Activated T-cell treated with anti-CD3 and anti-CD28 coated beads, Interleukin-2, amount 50 U/mL, for 24 hours (primary cell): ENCODE measurements at places on chromosomes 11 and 22.
A peak's percentile ranks its signal among the peaks of the same experiment; 100 is the strongest.

GRCh38 chr11:78397398-78397797 is 20.2 kb downstream of the GAB2 start:
- no peaks in the 10 kb centered on the region for H3K27me3 ChIP-seq
- H3K4me3 ChIP-seq, result no peak overlapping the region
- no peaks in the 10 kb centered on the region for H3K36me3 ChIP-seq
- H3K27ac ChIP-seq, result no peak overlapping the region
- peaks cover 4% of the 10 kb centered on the region for H3K4me1 ChIP-seq
- DNase-seq, result no peak

GRCh38 chr11:66875378-66875777 is 18.5 kb downstream of the LRFN4 start:
- no peak overlapping the region for H3K27ac ChIP-seq
- peaks cover 3% of the 10 kb centered on the region for H3K4me1 ChIP-seq
- no peak overlapping the region for H3K4me3 ChIP-seq
- no peak for DNase-seq
- no peaks in the 10 kb centered on the region for H3K27me3 ChIP-seq
- H3K36me3 ChIP-seq, result peaks cover 5% of the 10 kb centered on the region

DNA sequence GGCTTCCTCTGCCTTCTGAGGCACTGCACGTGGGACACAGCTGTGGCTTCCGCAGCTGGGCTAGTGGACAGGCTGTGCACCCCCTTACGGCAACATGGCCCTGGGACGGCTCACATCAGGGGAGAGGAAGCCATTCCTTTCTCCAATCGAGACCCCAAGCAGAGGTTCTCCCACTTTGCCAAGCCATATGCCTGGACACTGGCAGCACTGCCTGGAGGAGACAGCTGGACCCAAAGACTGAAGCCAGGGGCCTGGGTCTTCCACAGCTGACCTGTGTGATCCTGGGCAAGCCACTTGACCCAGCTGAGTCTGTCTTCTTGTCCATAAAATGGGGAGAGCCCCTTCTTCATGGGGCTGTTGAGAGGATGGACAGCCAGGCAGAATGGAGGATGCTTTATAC is 65.4 kb downstream of the SHISAL1 start:
- no peak for DNase-seq
- H3K4me1 ChIP-seq, result no peaks in the 10 kb centered on the region
- H3K4me3 ChIP-seq, result no peak overlapping the region
- H3K27me3 ChIP-seq, result peaks cover 33% of the 10 kb centered on the region

DNA sequence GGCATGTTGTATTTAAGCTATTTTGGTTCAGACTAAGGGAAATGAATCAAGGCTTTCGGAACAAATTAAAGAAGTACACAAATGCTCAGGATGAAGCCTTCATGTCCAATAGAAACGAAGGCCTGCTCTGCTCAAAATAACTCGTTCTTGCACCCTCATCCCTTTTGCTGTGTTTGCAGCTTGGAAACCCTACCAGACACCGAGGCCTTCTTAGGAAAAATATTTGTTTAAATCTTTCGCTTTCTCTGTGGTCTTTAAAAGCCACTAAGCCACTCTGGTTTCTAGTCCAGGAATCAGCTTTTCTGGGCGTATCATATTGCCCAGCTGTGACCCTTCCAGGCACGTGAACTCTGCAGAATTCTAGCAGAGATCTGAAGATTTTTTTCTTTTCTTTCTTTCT is 60.9 kb upstream of the HSPA8 start:
- DNase-seq, result no peak
- H3K4me3 ChIP-seq, result no peak overlapping the region
- no peak overlapping the region for H3K27ac ChIP-seq

- H3K36me3 ChIP-seq, result peaks cover 23% of the 10 kb centered on the region
- no peak overlapping the region for H3K27ac ChIP-seq
- H3K27me3 ChIP-seq, result no peaks in the 10 kb centered on the region
- H3K4me3 ChIP-seq, result no peak overlapping the region
- H3K4me1 ChIP-seq, result no peaks in the 10 kb centered on the region
Observed at GRCh38 chr11:106101819-106102218, 24.4 kb downstream of the AASDHPPT start.

DNA sequence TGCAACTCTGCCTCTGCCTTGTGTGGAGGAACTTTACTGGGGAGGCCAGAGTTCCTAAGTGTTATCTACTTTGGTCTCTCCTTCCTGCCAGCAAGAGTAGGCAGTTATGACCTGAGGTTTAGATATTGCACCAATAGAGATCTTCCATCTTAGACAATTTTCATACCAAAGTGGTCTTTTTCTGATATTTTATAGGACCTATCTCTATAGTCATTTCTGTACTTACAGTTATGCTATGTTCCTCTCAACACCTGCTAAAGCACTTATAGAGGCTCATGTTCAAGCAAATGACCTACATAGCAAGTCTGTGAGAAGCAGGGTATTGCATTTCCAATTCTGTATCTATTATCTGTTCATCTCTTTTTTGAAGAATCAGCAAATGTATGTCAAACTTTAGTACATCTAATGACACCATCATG is 80.8 kb downstream of the HORMAD2 start:
- H3K4me1 ChIP-seq, result peaks cover 52% of the 10 kb centered on the region
- no peak for DNase-seq
- no peaks in the 10 kb centered on the region for H3K27me3 ChIP-seq
- H3K27ac ChIP-seq, result peak overlapping the region; percentile 97

GRCh38 chr11:17116117-17116516 is 38.6 kb upstream of the RPS13 start:
- peaks cover 64% of the 10 kb centered on the region for H3K36me3 ChIP-seq
- H3K27ac ChIP-seq, result no peak overlapping the region
- peaks cover 3% of the 10 kb centered on the region for H3K4me1 ChIP-seq

GRCh38 chr11:80831374-80831773 is 1390.5 kb upstream of the TENM4 start:
- no peaks in the 10 kb centered on the region for H3K4me1 ChIP-seq
- no peak overlapping the region for H3K4me3 ChIP-seq
- H3K36me3 ChIP-seq, result no peaks in the 10 kb centered on the region
- no peaks in the 10 kb centered on the region for H3K27me3 ChIP-seq

DNA sequence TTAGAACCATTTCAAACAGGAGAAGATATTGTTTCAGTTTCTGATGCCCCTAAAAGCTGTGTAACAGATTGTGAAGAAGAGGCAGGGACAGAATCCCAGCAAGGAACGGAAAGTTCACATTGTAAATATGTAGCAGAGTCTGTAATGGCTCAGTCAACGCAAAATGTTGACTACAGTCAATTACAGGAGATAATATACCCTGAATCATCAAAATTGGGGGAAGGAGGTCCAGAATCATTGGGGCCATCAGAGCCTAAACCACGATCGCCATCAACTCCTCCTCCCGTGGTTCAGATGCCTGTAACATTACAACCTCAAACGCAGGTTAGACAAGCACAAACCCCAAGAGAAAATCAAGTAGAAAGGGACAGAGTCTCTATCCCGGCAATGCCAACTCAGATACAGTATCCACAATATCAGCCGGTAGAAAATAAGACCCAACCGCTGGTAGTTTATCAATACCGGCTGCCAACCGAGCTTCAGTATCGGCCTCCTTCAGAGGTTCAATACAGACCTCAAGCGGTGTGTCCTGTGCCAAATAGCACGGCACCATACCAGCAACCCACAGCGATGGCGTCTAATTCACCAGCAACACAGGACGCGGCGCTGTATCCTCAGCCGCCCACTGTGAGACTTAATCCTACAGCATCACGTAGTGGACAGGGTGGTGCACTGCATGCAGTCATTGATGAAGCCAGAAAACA is 40.8 kb downstream of the IGLL1 start:
- peak; percentile 81 for DNase-seq
- no peak overlapping the region for H3K27ac ChIP-seq
- peaks cover 8% of the 10 kb centered on the region for H3K4me1 ChIP-seq
- peaks cover 5% of the 10 kb centered on the region for H3K27me3 ChIP-seq
- H3K36me3 ChIP-seq, result no peaks in the 10 kb centered on the region

DNA sequence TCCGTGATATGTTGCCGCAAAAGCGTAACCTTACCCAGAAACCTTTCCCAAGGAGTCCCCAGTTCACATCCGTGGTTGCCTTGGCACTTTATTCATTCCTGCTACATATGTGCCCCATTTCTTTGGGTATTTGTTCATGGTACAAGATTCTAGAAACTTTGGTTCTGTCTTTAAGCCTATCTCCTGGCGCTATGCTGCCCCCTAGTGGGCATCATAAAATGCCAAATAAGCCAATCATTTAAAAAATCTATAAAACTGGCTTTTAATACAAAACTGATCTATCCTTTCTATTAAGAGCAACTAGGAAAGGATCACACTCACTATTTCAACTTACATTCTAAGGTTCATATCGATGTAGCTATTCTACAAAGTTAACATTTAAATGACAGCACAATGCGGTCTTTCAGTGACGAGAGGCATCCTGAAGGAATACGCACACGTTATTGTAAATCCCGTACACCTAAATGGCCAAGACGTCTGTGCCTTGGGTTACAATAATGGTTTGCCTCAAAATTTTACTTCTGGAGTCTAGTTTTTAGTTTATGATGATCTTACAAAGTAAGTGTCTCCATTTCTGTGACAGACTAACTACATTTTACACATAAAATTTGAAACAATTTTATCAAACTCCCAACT is 16.2 kb downstream of the PIWIL3 start:
- H3K27me3 ChIP-seq, result no peaks in the 10 kb centered on the region
- H3K4me3 ChIP-seq, result no peak overlapping the region
- no peaks in the 10 kb centered on the region for H3K4me1 ChIP-seq
- no peak overlapping the region for H3K27ac ChIP-seq

GRCh38 chr11:41533761-41534160 is 74.3 kb upstream of the LRRC4C start:
- H3K27me3 ChIP-seq, result no peaks in the 10 kb centered on the region
- no peaks in the 10 kb centered on the region for H3K4me1 ChIP-seq
- no peak overlapping the region for H3K27ac ChIP-seq

GRCh38 chr11:110805756-110806155 is 93.5 kb upstream of the ARHGAP20 start:
- H3K27me3 ChIP-seq, result no peaks in the 10 kb centered on the region
- no peak overlapping the region for H3K4me3 ChIP-seq
- no peak overlapping the region for H3K27ac ChIP-seq

GRCh38 chr11:45964911-45965389 is 42.5 kb downstream of the LARGE2 start:
- H3K27ac ChIP-seq, result no peak overlapping the region
- no peak overlapping the region for H3K4me3 ChIP-seq
- peak; percentile 59 for DNase-seq
- peaks cover 42% of the 10 kb centered on the region for H3K36me3 ChIP-seq

DNA sequence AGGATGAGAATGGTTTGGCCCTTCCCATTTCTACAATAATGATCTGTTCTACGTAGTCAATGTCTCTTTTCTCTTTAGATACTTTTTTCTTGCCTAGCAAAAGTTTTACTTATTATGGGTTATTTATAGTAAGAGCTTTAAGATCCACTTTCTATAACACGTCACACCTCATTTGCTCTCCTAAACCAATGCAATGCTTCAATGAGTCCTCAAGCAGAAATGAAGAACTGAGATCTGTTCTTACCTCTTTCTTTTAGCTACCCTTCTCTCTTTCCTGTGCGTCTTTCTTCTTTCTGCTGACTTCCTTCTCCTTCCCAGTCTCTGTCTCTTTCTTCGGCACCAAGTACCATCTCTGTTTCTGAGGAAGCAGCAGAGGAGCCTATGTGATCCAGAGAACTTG is 61.8 kb downstream of the SNX19 start:
- H3K4me3 ChIP-seq, result no peak overlapping the region
- H3K4me1 ChIP-seq, result no peaks in the 10 kb centered on the region
- no peak overlapping the region for H3K27ac ChIP-seq
- DNase-seq, result no peak

GRCh38 chr11:34783816-34784317 is 132.3 kb downstream of the APIP start:
- peaks cover 32% of the 10 kb centered on the region for H3K27me3 ChIP-seq
- no peaks in the 10 kb centered on the region for H3K36me3 ChIP-seq
- no peaks in the 10 kb centered on the region for H3K4me1 ChIP-seq
- no peak overlapping the region for H3K27ac ChIP-seq
- DNase-seq, result no peak

DNA sequence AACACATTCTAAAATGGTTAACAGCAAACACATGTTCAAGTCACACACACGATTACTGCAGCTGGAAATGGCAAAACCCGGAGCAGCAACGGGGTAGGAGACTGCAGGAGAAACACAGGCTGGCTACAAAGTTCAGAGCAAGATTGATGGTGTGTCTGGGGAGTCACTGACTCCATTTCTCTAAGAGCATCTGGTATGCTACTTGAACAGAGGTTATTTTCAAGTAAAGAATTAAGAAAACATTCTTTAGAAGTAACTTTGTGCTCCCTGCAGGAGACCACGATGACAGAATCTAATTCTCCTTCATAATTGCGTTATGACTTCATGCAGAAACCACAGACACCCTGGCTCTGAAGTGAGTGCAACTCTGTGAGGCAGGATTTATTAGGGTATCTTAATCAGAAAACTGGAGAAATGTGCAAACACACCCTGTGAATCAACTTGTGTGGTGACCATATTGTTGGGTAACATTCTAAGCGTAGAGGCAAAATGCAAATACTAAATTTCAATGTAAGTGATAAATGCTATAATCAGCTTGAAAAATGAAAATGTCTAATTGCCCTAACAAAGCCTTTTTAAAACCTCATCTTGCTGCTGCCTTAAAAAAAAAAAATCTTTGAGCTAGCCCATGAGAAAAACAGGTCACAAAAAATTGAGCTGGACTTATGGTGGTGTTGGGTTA is 303.0 kb downstream of the CADM1 start:
- no peak overlapping the region for H3K4me3 ChIP-seq
- H3K4me1 ChIP-seq, result peaks cover 1% of the 10 kb centered on the region
- no peaks in the 10 kb centered on the region for H3K36me3 ChIP-seq
- H3K27me3 ChIP-seq, result peaks cover 3% of the 10 kb centered on the region

DNA sequence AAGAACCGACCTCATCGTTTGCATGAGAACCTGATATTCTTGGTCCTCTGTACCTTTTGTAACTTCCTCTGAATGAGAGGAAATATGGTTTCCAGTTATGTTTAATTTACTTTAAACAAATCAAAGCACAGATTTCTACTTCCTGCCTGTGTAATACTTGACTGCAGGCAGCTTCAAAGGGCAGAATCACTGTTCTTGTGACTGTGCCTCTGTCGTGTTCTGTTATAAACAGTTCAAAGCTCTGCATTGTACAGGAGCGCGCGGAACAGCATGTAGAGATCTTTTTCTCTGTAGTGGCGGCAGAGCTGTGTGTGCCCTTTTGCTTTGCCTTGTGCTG is 73.2 kb upstream of the CLDN5 start:
- H3K4me3 ChIP-seq, result peak overlapping the region; percentile 9
- peaks cover 48% of the 10 kb centered on the region for H3K4me1 ChIP-seq
- H3K27me3 ChIP-seq, result no peaks in the 10 kb centered on the region
